ENCODE measurements at places on chromosomes 5 and 9. TPM values are rescaled to one million over a fixed set of nuclear protein-coding genes. Genes with fewer than 3 reads are reported as not detected.

Gene GARIN3
- not detected for total RNA-seq

Gene FCN2
- total RNA-seq: not detected

Gene C9
- not detected for total RNA-seq

Gene CCDC183
- total RNA-seq: not detected

Gene GRXCR2
- total RNA-seq: not detected

Gene INSL6
- total RNA-seq: not detected

Gene TMEM252
- total RNA-seq: not detected

Gene CBY3
- total RNA-seq: not detected

Gene KIF27
- 1.2 TPM for total RNA-seq

Gene FGFR4
- 11.4 TPM for total RNA-seq

Gene MARCHF11
- not detected for total RNA-seq

Gene ECM2
- 2.0 TPM for total RNA-seq

Gene AIF1L
- total RNA-seq: 3.3 TPM

Gene PCDHB14
- total RNA-seq: 6.2 TPM

Gene SV2C
- total RNA-seq: 0.04 TPM

Gene ACSL6
- 0.46 TPM for total RNA-seq

Gene NAIP
- total RNA-seq: 0.49 TPM

Gene AGXT2
- total RNA-seq: not detected

Gene OR1L1
- total RNA-seq: not detected

Gene CCNO
- total RNA-seq: 2.4 TPM

Gene PSD2
- not detected for total RNA-seq

Gene PKD2L2
- total RNA-seq: not detected

Gene ORM1
- total RNA-seq: not detected

Gene TMEM232
- total RNA-seq: 0.66 TPM

Gene SLC1A3
- total RNA-seq: 16.9 TPM

Gene CFAP90
- total RNA-seq: not detected

Gene NIM1K
- not detected for total RNA-seq

Gene CEL
- total RNA-seq: 0.06 TPM

Gene GKAP1
- 2.7 TPM for total RNA-seq

Gene MYOZ3
- not detected for total RNA-seq

Gene FOXE1
- total RNA-seq: not detected

Gene SLC1A1
- total RNA-seq: 2.5 TPM

Gene ARHGEF39
- total RNA-seq: 16.9 TPM

Gene LHX6
- total RNA-seq: 1.4 TPM

Gene BASP1
- 142 TPM for total RNA-seq

Gene RNF130
- total RNA-seq: 115 TPM

Gene LCN1
- total RNA-seq: not detected

Gene HMGXB3
- total RNA-seq: 21.1 TPM

Gene TESK1
- 5.4 TPM for total RNA-seq

Gene NUTM2G
- not detected for total RNA-seq

Gene PHYHD1
- total RNA-seq: not detected

Gene ZNF883
- total RNA-seq: 3.6 TPM

Gene CTSV
- total RNA-seq: 10.7 TPM

Gene AQP7
- total RNA-seq: 0.97 TPM

Gene BTNL3
- not detected for total RNA-seq

Gene CFAP157
- not detected for total RNA-seq

Data from H4 (cell line).